ENCODE measurements at places on chromosomes 3 and 15.

DNA sequence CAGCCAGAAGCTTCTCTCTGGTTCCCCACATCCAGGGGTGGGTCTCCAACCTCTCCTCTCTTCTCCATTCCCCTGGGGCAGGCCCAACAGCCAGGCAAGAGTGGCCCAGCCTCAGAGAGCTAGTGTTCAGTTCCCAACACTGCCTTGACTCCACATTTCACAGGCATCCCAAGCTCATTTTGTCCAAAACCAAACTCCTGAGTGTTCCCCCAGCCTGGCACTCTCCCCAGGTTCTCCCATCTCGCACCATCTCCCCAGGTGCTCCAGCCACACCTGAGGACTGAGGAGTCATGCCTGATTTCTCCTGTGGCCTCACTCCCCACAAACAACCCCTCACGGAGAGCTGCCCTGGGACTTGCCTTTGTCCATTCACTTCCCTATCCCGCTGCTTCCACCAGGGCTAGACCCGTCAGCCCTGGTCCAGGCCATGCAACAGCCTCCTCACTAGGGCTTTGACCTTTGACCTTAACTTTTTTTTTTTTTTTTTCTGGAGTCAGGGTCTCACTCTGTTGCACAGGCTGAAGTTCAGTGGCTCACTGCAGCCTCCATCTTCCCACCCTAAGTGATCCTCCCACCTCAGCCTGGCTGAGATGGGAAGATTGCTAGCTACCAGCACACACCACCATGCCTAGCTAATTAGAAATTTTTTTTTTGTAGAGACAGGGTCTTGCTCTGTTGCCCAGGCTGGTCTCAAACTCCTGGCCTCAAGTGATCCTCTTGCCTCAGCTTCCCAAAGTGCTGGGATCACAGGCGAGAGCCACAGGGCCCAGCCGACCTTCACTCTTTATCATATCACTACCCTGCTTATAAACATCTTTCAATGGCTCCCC, 3.9 kb upstream of the CSK start:
- DNase-seq: no peak

GRCh38 chr3:20110826-20111225, 70.6 kb downstream of the KAT2B start:
- no peak for DNase-seq

GRCh38 chr3:182717216-182717615, 76.1 kb upstream of the ATP11B start:
- DNase-seq: no peak

DNA sequence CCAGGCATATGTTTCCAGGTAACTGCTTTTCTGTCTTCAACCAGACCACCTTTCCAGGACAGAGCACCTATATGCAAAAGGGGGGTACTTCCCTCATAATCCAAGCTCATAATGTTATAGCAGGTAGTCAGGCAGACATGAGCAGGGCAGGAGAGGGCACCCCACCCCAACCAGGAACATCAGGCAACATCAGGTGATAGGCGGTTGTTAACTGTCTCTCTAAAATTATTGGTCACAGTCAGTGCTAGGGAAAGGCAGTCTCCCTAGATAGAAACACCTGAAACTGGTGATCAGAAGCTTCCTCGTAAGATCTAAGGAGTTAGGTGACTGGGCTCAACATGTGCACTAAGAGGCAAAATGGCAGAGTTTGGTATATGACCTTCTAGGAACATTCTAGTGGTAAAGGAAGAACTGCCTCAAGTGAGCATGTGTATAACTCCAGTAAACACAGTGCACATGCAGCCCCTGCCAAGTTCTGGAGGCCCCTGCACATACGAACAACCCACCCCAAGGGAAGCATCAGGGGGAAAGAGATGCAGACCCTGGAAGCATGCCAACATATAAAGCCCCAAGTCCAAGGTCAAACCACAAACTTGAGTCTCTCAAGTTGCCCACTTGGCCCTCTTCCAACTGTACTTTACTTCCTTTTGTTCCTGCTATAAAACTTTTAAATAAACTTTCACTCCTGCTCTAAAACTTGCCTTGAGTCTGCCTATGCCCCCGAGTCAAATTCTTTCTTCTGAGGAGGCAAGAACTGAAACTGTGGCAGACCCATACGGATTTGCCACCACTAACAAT, 270.9 kb downstream of the ULK4 start:
- DNase-seq: no peak

DNA sequence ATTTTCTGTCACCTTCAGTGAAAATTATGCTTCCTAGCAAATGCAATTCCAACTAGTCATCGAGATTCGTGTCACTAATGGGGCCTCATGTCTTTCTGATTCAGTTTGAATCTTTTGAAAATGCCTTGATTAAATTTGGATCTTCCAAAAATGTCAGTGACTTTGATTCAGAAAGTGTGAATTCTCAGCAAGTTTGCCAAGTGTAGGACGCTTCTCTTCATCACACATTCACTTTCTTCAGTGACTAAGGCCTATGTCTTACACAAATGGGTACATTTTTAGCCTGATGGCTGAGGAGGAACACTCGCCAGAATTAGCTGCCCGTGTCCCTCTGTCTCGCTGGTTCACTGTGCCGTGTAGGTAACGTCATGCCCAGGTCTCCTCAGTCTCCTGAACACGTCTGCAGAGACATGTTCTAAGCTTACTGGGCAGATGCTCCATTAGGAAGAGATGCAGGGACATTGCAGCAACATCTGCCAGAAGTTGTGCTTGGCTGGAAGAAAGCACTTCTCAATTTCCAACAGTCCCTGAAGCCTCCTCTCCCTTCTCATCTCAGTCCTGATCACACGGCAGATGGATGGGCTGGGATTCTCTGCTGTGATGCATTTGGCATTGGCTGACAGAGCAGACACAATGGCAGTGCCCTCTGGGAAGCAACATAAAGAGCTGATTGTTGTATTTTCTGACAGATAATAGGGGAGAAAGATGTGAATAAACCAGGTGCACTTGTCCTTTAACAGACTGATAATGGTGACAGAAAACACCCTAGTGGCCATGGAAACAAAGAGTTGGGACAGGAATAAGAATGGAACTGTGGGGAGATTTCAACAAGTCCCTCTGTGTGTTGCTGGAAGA, 29.1 kb upstream of the LYZL4 start:
- DNase-seq: no peak

- no peak for DNase-seq
These were observed 110.1 kb downstream of the DNAH12 start for GRCh38 chr3:57434041-57434440.

GRCh38 chr3:16828815-16829214, 55.9 kb upstream of the PLCL2 start:
- DNase-seq: peak; percentile 47

- no peak for DNase-seq
These were observed 996 bp downstream of the HCN4 start for GRCh38 chr15:73367624-73368300.

DNA sequence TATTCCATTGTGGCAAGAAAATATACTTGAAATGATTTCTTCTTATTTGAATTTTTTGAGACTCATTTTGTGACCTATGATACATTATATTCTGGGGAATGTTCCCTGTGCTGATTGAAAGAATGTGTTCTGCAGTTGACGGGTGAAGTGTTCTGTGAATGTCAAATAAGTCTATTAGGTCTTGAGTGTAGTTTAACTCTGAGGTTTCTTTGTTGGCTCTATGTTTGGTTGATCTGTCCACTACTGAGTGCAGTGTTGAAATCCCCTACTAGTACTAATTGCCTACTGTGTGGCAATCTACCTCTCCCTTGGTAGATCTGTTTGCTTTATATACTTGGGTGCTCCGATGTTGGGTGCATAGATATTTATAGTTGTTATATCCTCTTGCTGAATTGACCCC, 46.3 kb upstream of the VEPH1 start:
- DNase-seq: no peak

DNA sequence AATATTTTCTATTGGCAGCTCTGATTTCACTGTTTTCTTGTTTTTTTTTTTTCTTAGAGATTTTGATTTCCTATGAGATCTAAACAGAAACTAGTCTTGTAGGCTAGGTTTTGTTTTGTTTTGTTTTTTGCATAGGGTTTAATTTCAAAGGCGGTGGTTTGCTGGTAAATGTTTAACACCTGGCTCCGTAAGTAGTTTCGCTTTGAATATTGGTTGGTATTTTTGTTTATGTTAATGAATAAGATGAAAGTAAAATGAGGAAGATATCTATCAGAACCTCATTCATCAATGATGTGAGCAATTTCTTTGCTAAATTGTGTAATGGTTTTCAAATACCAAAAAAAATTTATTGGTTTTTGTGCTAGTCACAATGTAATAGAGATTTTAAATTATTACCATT, 39.7 kb upstream of the TM4SF1 start:
- no peak for DNase-seq

- no peak for DNase-seq
These were observed 48.2 kb downstream of the PRKCI start for GRCh38 chr3:170270282-170270881.

DNA sequence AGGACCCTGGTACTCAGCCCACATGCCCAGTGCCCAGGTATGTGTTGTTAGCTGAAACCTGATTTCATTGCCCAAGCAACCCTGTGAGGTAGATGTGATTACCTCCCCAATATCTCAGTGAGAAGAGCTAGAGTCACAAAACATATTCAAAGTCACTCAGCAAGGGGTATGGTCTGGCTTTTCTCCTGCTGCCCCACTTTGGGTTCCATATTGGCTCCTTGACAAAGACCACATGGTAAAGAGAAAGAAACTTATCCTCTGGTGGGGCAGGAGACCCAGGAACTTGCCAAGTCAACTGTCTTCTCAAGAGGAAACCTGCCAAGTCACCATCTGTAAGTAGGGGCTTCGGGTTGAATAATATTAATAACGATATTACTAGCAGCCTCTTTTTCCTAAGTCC, 148.3 kb upstream of the LMCD1 start:
- no peak for DNase-seq

DNA sequence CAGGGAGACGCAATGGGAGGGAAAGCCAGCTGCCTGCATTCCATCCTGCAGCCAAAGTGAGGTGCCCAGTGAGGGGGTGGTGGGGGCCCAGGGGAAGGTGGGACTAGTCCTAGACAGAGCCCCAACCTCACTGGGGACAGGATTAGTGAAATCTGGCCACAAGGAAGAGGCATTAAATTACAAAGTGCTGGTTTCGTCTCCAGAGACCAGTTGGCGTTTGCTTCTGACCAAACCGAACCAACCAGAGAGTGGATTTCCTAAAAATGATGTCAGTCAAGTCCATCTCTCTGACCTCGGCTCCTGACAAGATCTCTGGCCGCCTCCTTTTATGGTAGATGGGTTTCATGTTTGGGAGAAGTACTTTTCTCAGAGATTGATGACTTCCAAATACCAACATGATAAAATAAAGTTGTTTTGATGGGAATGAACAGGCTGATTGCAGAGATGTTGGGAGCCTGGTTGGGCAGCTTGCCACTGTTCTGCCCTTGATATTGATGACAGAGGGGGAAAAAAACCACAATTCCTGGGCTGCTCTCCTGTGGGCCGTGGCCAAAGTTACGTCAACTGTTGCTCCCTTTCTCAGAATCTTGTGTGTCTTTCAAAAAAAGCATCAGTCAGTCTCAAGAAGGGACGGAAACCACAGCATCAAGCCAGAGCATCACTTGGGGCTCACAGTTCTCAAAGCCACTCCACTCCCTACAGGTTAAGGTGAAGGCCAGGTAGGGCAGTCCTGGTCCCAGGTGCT, 24.6 kb downstream of the ITGA11 start:
- DNase-seq: no peak

DNA sequence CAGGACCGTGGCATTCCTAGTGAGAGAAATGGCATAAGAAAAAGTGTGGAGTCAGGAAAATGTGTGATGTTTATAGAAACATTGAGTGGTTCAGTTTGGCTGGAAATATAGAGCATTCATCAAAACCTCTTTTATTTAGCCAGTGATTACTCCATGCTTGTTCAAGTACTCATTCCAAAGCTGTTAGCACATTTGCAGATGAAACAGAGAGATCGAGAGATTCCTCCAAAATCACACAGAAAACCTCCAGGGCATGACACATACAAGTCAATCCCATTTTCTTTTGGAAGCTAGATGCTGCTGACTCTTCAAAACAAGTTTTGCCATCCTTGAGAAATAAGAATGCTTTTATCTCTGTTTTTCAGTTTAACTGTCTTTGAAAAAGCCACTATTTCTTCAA, 11.5 kb upstream of the MB21D2 start:
- no peak for DNase-seq

DNA sequence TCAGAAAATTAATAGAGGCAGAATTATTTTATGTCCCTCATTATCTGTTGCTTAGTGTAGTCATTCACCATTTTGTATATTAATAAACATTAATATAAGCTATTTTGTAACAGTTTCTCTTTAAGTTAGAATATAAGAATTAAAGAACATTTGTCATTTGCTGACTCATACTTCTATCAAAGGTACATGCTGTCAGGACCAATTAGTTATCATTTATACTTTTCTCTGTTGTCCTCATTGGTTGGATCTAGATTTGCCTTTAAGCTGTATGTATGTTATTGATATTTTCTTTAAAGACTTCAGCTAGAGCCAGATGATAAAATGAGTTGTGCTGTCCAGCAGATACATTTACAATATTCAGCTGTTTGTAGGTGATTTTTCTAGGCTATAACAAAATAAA, 168.4 kb upstream of the MLF1 start:
- no peak for DNase-seq

- DNase-seq: no peak
These were observed 35.4 kb downstream of the PCOLCE2 start for GRCh38 chr3:142853270-142854168.

GRCh38 chr3:8529738-8530525, 28.3 kb downstream of the LMCD1 start:
- DNase-seq: no peak

GRCh38 chr15:92407916-92408315, 14.2 kb downstream of the ST8SIA2 start:
- no peak for DNase-seq

DNA sequence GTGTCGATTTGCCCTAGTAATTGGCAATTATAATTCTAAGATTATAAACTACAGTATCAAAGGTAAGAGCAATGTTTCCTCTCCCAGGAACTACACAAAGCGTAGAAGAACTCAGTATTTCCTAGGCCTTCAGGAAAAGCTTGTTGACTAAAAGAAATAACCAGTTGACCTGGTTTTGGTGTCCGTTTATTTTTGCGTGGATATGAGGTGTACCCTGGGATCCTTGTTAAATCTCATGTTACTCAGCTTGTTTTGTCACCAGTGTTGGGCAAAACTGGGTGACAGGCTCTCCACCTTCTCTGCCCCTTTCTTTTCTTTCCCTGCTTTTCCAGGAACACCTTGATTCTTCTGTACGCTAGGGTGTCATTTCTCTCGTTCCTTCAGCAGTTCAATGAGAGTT, 97.2 kb downstream of the CACNA1D start:
- no peak for DNase-seq

DNA sequence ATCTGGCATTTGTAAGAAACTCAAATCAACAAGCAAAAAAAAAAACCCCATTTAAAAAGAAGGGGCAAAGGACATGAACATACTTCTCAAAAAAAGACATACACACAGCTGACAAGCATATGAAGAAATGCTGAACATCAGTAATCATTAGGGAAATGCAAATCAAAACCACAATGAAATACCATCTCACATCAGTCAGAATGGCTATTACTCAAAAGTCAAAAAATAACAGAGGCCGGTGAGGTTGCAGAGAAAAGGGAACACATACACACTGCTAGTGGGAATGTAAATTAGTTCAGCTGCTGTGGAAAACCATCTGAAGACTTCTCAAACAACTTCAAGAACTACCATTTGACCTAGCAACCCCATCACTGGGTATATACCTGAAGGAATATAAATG, 199.4 kb upstream of the THBS1 start:
- DNase-seq: no peak
